Left ventricle myocardium inferior (tissue), 1 donor: ENCODE measurements at places on chromosomes 7 and 10. TPM values are rescaled to one million over a fixed set of nuclear protein-coding genes. Genes with fewer than 3 reads are reported as not detected.
A peak's percentile ranks its signal among the peaks of the same experiment; 100 is the strongest.

EMX2 gene
- total RNA-seq = 0.25 TPM

- no peak overlapping the region for H3K27ac ChIP-seq
- H3K27me3 ChIP-seq = no peaks in the 10 kb centered on the region
- H3K4me3 ChIP-seq = no peak overlapping the region
- peaks cover 49% of the 10 kb centered on the region for H3K36me3 ChIP-seq
- no peak for DNase-seq
- H3K4me1 ChIP-seq = peaks cover 67% of the 10 kb centered on the region
Observed at GRCh38 chr7:30926313-30926712, 14.7 kb downstream of the AQP1 start.

AKR1C1 gene
- 34.1 TPM for total RNA-seq

- H3K27ac ChIP-seq = no peak overlapping the region
- no peaks in the 10 kb centered on the region for H3K36me3 ChIP-seq
- DNase-seq = no peak
- H3K4me1 ChIP-seq = no peaks in the 10 kb centered on the region
- no peak overlapping the region for H3K4me3 ChIP-seq
Observed at GRCh38 chr7:88020953-88021665, 87.1 kb downstream of the ADAM22 start.

- no peak overlapping the region for H3K4me3 ChIP-seq
- H3K27ac ChIP-seq = no peak overlapping the region
- H3K36me3 ChIP-seq = no peaks in the 10 kb centered on the region
- peaks cover 11% of the 10 kb centered on the region for H3K4me1 ChIP-seq
Observed at GRCh38 chr10:77081481-77081891, 556.1 kb downstream of the KCNMA1 start.

DNA sequence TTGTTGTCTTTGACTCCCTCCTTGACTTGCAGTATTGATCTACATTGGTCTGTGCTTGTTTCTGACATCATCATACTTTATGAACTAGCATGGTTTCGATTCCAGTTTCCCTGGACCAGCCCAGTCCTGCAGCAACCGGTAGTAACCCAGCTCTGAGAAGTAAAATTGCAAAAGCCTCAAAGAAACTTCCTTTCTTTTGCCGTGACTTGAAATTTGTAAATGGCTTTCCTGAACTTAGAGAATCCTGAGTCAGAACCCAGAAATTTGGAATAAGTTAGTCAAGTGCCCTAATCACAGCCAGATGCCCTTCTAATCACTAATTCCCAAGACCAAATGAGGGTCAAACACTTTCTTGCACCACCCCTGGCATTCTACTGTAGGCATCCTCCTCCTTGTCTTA lies 15.0 kb downstream of the TAS2R60 start:
- no peaks in the 10 kb centered on the region for H3K27me3 ChIP-seq
- H3K4me1 ChIP-seq = no peaks in the 10 kb centered on the region
- no peak overlapping the region for H3K27ac ChIP-seq
- H3K36me3 ChIP-seq = no peaks in the 10 kb centered on the region

GRCh38 chr10:111455776-111456426 lies 379.1 kb downstream of the ADRA2A start:
- H3K4me1 ChIP-seq = no peaks in the 10 kb centered on the region
- no peaks in the 10 kb centered on the region for H3K36me3 ChIP-seq
- no peak overlapping the region for H3K4me3 ChIP-seq
- DNase-seq = no peak
- H3K27me3 ChIP-seq = peaks cover 29% of the 10 kb centered on the region
- H3K27ac ChIP-seq = no peak overlapping the region

SNX8 gene
- total RNA-seq = 16.8 TPM

SERPINE1 gene
- total RNA-seq = 4.3 TPM

GRCh38 chr7:92873776-92874175 lies 37.4 kb upstream of the CDK6 start:
- H3K27ac ChIP-seq = no peak overlapping the region
- no peak for DNase-seq
- H3K36me3 ChIP-seq = peaks cover 3% of the 10 kb centered on the region
- H3K4me3 ChIP-seq = no peak overlapping the region
- no peaks in the 10 kb centered on the region for H3K4me1 ChIP-seq
- no peaks in the 10 kb centered on the region for H3K27me3 ChIP-seq

NEBL gene
- 805 TPM for total RNA-seq

DNA sequence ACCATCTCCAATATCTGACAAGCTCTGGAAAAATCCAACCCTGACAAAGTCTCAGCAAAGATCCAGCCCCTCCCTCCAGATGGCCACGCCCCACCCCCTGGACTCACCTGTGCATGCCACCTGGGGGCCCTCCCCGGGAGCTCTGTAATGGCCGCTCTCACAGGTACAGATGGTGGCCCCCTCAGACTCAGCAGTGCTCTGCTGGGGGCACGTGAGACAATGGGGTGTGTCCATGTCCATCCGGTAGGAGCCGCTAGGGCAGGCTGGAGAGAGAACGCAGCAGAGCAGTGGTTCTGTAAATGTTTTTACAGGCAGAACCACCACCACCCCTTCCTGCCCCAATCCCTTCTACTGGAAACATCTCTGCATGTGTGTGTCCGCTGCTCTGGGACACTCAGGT lies 9.5 kb downstream of the EPHA1 start:
- H3K4me3 ChIP-seq = no peak overlapping the region
- no peaks in the 10 kb centered on the region for H3K36me3 ChIP-seq
- DNase-seq = no peak
- no peaks in the 10 kb centered on the region for H3K27me3 ChIP-seq
- H3K27ac ChIP-seq = no peak overlapping the region

FAM221A gene
- total RNA-seq = 2.9 TPM

DNA sequence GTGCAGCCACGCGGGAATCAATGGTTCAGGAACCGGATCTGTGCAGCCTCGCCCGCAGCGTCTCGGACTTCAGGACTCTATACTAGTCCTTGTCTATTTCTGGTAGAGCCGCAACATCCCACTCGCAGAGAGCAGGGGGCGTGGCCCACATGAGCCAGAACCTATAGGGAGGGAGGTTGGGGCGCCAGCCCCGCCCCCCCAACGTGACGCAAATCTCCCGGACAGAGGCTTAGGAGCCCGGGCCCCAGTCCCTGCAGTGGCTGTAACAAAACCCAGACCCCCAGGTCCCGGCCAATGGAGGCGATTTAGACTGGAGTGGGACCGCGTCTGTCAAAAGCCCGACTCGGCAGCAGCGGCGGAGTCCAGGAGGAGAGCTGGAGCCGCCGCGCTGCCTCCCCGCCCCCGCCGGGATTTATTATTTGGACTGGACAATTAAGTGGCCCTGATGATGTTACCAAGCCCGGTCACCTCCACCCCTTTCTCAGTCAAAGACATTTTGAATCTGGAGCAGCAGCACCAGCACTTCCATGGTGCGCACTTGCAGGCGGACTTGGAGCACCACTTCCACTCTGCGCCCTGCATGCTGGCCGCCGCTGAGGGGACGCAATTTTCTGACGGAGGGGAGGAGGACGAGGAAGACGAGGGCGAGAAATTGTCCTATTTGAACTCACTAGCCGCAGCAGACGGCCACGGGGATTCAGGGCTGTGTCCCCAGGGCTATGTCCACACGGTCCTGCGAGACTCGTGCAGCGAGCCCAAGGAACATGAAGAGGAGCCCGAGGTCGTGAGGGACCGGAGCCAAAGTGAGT lies at the start of gene NKX2-3:
TSS of gene NKX2-3 (plus strand) at position 256 of the 809 bp plus-strand sequence. CDS start at position 446, 190 bp downstream.
- DNase-seq = peak; percentile 48
- H3K27me3 ChIP-seq = peaks cover 100% of the 10 kb centered on the region
- H3K4me1 ChIP-seq = peaks cover 62% of the 10 kb centered on the region
- no peak within 1 kb of the TSS for H3K27ac ChIP-seq
- H3K36me3 ChIP-seq = no peaks in the 10 kb centered on the region

FBXL13 gene
- total RNA-seq = 0.36 TPM

DNA sequence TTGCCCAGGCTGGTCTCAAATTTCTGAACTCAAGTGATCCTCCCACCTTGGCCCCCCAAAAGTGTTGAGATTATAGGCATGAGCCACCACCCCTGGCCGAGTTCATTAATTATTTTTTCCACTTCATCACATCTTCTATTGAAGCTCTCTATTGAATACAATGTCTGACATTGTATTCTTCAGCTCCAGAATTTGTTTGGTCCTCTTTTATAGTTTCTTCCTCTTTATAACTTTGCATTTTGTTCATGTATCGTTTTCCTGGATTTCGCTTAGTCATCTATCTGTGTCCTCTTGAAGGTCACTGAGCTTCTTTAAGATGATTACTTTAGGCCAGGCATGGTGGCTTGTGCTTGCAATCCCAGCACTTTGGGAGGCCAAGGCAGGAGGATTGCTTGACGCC lies 30.2 kb downstream of the NOM1 start:
- H3K27ac ChIP-seq = no peak overlapping the region
- H3K4me1 ChIP-seq = no peaks in the 10 kb centered on the region
- DNase-seq = no peak

DNA sequence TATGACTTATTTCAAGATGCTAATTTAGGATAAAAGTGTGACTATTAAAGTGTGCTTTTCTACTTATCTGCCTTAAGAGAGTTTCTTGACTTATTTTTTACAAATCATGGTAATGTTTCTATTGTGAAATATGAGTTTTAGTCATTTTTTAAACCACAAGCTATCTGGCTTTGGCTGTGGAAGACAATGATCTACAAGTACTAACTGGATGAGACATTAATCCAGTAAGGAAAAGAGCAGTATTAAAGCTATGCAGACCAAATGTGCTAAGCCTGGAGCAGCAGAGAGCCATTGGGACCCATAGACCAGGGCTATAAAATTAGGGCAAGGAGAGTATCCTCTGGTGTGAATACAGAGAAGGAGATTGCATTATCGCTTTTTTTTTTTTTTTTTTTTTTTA lies 92.4 kb downstream of the SEMA3A start:
- H3K4me1 ChIP-seq = no peaks in the 10 kb centered on the region
- H3K36me3 ChIP-seq = no peaks in the 10 kb centered on the region
- no peaks in the 10 kb centered on the region for H3K27me3 ChIP-seq
- DNase-seq = no peak
- H3K4me3 ChIP-seq = no peak overlapping the region

DNA sequence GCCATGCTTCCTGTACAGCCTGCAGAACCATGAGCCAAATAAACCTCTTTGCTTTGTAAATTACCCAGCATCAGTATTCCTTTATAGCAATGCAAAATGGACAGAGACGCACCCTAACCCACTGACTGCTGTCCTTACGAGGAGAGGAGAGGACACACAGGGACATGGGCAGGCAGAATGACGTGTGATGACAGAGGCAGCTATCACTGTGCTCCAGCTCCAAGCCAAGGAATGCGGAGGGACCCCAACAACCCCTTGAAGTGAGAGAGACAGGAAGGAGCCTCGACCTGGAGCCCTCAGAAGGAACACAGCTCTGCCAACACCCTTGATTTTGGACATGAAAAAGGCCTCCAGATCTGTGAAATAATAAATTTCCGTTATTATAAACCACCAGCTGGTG lies 46.6 kb upstream of the EBF3 start:
- H3K27me3 ChIP-seq = peaks cover 74% of the 10 kb centered on the region
- no peaks in the 10 kb centered on the region for H3K4me1 ChIP-seq
- no peak overlapping the region for H3K27ac ChIP-seq
- no peak overlapping the region for H3K4me3 ChIP-seq
- no peak for DNase-seq

HKDC1 gene
- total RNA-seq = not detected

SRGN gene
- 37.2 TPM for total RNA-seq

PLCE1 gene
- 11.2 TPM for total RNA-seq

GRCh38 chr10:34156781-34157425 lies 658.2 kb downstream of the PARD3 start:
- H3K27ac ChIP-seq = no peak overlapping the region
- H3K27me3 ChIP-seq = no peaks in the 10 kb centered on the region
- no peak overlapping the region for H3K4me3 ChIP-seq

DNA sequence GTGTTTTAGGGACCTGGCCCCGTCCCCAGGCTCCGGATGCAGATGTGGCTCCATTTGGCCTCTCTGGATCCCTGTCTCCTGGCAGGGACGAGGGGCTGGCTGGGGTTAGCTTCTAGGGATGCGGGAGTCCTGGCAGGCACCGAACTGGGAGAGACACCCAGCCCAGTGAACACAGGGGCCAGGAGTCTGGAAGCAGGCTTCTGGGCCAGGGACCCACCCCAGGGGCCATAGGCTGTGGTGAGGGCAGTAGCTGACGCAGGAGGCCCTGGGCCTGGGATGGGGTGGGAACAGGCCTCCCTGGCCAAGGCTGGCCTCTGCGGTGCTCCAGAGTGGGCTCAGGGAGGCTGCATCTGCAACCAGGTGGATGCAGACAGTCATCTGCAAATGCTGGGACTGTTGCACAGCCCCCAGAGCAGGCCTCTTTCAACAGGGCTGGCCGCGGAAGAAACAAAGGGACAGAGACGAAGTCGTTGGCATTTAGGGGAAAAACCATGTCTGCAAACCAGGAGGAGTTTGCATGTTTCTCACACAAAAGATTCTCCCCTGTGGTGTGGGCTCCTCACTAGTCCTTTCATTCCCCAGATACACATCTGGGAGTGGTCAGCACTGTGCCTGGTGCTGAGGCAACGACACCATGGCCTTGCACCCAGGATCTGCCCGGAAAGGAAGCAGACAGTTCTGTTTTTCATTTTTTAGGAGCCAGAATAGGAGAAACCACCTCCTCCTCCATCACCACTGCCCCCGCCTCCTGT lies 36.4 kb upstream of the ZNF488 start:
- no peaks in the 10 kb centered on the region for H3K4me1 ChIP-seq
- H3K27me3 ChIP-seq = no peaks in the 10 kb centered on the region
- DNase-seq = no peak
- H3K27ac ChIP-seq = no peak overlapping the region

- no peak for DNase-seq
- H3K27me3 ChIP-seq = no peaks in the 10 kb centered on the region
- peak overlapping the region; percentile 47 for H3K4me3 ChIP-seq
- H3K4me1 ChIP-seq = peaks cover 32% of the 10 kb centered on the region
- peak overlapping the region; percentile 55 for H3K27ac ChIP-seq
- H3K36me3 ChIP-seq = no peaks in the 10 kb centered on the region
Observed at GRCh38 chr7:116591202-116592040, 66.6 kb downstream of the CAV1 start.

DNA sequence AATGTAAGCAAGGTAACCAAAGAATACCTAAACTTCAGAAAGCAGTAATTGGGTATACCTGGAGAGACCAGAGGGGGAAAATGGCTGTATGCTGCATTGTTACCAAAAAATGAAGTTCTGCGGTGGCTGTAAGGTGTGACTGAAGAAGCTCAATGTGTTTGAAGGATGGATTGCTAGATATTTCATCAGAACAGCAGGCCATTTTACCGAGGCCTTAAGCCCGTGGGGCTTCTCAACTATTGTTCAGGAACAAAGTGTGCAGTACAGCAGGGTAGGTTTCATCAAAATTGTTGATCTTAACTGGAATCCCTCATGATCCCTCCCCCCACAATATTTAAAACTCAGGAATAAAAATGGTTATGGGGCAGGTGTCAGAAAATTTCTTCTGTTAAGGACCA lies 204.0 kb upstream of the GHITM start:
- no peak overlapping the region for H3K4me3 ChIP-seq
- DNase-seq = no peak
- no peaks in the 10 kb centered on the region for H3K4me1 ChIP-seq

DNA sequence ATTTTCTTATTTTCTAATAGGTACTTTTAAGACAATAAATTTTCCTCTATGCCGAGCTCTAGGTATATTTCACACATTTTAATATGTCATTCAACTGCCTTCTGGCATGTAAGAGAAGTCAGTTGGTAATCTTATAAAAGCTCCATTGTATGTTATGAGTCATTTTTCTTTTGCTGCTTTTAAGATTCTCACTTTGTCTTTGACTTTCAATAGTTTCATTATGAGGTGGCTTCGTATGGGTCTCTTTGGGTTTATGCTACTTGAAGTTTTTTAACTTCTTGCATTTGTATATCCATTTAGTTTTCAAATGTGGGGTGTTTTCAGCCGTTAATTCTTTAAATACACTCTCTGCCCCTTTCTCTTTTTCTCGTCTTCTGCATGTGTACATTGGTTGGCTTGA lies 80.5 kb downstream of the ABCA13 start:
- H3K27ac ChIP-seq = no peak overlapping the region
- H3K27me3 ChIP-seq = no peaks in the 10 kb centered on the region
- no peak overlapping the region for H3K4me3 ChIP-seq
- H3K36me3 ChIP-seq = no peaks in the 10 kb centered on the region
- no peaks in the 10 kb centered on the region for H3K4me1 ChIP-seq

DHX32 gene
- 46.4 TPM for total RNA-seq
